Spinal cord (tissue), 10 donors: ENCODE measurements at places on chromosomes 11 and 22.

- no peak for DNase-seq
Measured at GRCh38 chr11:125593114-125593820, 615 bp downstream of the STT3A start.

DNA sequence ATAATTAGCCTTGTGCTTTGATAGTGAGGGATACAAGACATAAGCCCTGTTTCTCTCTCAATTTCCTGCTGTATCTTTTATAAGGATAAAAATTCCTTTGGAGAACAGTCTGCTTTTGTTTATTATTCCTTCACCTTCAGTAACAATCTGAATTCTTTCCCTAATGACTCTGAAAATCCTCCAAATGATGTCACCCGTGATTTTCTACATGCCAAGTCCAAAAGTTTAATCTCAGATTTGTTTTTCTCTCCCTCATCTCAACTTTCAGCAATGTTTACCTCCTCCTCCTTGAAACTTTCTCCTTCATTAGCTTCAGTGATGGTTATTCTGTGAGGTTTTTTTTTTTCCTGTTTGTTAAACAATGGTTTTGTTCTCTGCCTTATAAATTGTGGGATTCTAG, 2.2 kb downstream of the OR51E2 start:
- DNase-seq = no peak

- no peak for DNase-seq
Measured at GRCh38 chr22:48405741-48406140, 1421.9 kb downstream of the BRD1 start.

GRCh38 chr22:40107851-40108378, 69.8 kb upstream of the TNRC6B start:
- peak; percentile 94 for DNase-seq
